Large intestine (tissue), 12 donors: ENCODE measurements at places on chromosomes 1 and 21. TPM values are rescaled to one million over a fixed set of nuclear protein-coding genes. Genes with fewer than 3 reads are reported as not detected.

SPOCD1 gene
- polyA plus RNA-seq, result 1.2 TPM

SHISA4 gene
- 6.0 TPM for polyA plus RNA-seq

GRCh38 chr1:25896266-25896665 is 10.0 kb downstream of the STMN1 start:
- no peak for DNase-seq

GRCh38 chr1:244919320-244920282 is 55.3 kb upstream of the HNRNPU start:
- DNase-seq, result no peak

KMO gene
- polyA plus RNA-seq, result 0.55 TPM

CAPZA1 gene
- polyA plus RNA-seq, result 110 TPM

DNA sequence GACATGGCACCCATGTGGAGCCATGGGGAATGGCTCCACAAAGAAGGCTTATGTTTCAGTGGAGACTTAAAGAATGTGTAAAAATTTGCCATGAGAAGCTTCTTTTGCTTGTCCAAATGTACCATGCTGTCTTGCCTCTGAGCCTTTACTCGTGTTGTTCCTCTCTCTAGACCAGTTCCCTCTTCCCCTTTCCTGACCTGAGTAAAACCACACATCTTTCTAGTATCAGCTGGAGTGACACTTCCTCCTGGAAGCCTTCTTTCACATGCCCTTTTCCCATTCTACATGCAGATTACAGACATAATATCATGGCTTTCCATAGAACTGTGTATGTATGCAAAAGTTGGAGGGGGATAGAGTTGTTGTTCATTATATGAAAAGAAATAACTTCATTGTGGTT is 13.6 kb upstream of the GPX7 start:
- DNase-seq, result no peak

DNA sequence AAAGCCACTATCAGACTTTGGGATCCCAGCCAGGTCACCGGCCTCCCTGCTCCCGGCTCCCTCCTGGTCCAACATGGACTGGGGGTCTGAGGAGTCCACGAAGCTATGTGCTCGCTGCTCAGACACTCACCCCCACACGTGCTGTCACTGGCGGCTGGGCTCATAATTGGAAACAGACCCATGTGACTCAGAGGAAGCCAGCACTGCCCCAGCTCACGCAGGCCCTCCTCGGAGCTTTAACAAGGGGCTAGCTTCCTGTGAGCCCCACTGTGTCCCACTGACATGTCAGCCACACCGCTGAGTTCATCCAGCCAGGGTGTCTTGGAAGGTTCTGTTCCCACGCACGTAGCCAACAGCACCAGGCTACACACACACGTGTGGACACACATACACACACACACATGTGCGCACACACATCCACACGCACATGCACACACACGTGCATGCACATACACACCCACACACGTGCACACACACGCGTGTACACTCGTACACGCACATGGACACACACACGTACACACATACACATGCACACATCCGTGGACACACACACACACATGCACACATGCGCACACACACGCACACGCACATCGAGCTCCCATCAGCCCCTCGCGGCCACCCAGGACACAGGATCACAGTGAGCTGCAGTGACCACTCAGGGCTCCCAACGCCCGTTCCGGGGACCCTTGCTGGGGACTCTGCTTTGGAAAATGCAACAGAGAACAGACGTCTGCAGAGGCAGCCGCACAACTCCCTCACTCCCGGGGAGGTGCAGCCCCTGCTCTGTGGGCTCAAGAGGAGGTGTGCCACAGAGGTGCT is 18.4 kb upstream of the COL6A2 start:
- DNase-seq, result no peak

DNA sequence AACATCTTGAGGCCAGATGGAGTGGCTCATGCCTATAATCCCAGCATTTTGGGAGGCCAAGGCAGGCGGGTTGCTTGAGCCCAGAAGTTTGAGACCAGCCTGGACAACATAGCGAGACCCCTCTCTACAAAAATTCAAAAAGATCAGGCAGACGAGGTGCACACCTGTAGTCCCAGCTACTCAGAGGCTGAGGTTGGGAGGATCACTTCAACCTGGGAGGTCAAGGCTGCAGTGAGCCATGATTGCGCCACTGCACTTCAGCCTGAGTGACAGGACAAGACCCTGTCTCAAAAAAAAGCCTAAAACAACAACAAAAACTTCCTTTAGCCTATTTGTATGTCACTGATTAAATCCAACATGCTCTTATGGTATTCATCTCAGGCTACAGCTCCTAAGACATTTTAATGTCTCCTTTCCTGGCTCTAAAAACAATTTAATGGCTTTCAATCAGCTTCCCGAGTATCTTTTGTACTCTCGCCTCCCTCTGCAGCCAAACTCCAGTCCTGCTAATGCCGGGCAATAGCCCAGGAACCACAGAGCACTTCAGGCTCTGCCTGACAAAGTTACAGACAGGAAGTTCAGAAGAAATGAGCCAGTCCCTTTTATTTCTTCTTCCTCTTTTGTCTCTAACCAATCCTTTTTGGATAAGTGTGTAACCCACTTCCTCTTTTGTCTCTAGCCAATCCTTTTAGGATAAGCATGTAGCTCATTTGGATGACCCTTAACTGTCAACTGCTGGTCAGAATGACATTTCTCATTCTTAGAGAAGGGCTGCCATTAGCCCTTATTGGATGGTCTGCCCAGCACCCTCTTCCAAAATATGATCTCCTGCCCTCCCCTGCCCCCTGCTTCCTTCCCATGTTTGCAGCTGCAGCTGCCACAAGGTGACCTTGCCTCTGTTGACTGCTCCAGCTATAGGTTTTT is 6.6 kb upstream of the DOP1B start:
- DNase-seq, result no peak

DNA sequence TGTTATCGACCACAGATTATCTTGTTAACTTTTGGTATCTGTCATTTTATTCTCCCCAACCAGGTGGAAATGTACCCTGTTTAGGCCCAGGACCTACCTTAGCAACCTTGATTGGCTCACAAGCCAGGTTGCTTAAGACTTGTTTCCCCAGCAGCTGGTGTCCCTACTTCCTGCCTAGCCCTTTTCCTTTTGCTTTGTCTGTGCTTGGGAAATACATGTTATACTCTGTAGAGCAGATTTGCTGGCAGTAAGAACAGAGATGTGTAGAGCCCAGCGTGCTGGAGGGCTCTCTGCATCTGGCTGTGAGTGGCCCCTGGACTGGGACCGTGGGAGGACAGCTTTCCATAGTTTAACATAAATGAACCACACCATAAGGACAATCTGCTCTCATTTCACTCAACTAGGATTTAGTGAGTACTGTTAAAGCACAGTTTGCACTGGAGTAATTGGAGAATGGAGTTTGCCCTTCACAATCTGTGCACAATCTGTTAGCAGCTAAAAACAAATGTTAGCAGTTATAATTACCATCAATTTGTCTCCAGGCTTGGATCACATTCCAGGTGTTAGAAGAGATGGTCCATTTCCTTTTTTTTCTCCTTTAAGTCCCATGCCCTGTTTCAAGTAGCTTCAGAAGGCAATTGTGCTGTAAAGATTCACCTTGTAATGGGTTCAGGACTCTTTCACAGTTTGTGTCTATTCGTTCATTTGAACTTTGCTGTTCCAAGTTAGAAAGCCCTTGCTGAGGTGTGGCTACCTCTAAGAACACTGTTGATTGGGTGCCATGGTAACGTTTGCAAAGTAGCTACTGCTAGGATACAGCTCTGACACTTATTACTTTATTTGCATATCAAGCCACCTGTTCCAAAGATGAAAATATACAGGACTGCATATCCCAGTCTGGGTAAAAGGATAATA is at the start of gene APOBEC4:
Gene APOBEC4 (minus strand): TSS at position 770 of the 915 bp plus-strand sequence. CDS start 4,535 bp downstream, outside the sequence.
- DNase-seq, result peak; percentile 81

DHRS3 gene
- 42.0 TPM for polyA plus RNA-seq

DNA sequence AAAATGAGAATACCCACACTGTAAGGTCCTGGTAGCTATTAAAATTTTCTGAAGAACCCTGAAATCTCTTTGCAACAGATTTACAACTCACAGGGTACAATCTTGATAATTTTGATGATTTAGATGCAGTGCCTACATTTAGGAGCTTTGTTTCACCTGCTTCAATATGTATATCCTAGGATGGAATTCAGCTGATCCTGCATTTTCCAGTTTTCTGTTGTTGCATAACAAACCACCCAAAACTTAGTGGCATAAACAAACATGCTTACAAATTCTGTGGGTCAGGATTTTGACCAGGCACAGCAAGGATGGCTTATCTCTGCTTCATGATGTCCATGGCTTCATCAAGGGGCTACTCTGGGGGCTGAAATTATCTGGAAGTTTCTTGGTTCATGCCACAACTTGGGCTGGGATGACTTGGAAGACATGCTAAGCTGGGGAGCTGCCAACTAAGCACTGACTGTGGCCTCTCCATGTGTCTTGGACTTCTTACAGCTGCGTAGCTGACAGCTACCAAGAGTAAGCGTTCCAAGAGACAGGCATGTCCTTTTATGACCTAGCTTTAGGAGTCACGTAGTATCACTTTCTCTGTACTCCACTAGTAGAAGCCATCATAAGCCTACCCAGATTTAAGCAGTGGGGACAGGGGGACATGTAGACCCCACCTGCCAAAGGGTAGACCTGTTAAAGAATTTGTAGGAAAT is 108.5 kb downstream of the CACHD1 start:
- DNase-seq, result no peak

TMEM125 gene
- polyA plus RNA-seq, result 29.7 TPM
